8988T (cell line): ENCODE measurements at places on chromosomes 2 and 18.

GRCh38 chr18:58316396-58317342 lies 272.6 kb downstream of the NEDD4L start:
- DNase-seq = no peak

DNA sequence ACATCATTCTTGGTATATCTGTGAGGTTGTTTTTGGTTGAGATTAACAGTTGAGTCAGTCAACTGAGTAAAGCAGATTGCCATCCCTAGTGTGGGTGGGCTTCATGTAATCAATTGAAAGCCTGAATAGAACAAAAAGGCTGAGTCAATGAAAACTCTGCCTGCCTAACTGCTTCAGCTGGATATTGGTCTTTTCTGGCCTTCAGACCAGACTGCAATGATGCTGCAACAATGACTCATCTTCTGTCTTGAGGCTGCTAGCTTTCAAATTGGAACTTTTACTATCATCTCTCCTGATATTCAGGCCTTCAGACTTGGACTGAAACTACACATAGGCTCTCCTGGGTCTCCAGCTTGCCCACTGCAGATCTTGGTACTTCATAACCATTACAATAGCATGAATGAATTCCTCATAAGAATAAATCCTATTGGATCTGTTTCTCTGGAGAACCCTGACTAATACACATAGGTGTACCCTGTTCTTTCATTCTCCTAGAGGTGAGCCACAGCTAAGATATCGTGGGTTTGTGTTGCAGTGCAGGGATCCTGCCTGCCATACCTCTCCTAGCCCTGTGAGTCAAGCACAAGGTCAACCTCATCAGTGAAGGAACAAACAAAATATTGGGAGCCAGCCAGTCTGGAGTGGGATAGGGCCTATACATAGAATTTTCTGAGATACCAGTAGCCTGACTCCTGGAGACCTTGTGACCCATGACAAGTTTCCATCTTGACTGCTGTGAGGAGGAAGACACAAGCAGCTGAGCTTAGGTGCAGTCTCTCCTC lies 473.8 kb downstream of the DCC start:
- DNase-seq = no peak

- DNase-seq = no peak
Measured at GRCh38 chr18:41268271-41268670, 686.8 kb upstream of the PIK3C3 start.

- DNase-seq = peak; percentile 62
Measured at GRCh38 chr2:231786177-231786916, at the start of gene COPS7B. Gene COPS7B (plus strand): TSS chr2:231786445. CDS start chr2:231788571, 2,126 bp downstream.

- DNase-seq = no peak
Measured at GRCh38 chr2:71889759-71890684, 257.6 kb downstream of the CYP26B1 start.

DNA sequence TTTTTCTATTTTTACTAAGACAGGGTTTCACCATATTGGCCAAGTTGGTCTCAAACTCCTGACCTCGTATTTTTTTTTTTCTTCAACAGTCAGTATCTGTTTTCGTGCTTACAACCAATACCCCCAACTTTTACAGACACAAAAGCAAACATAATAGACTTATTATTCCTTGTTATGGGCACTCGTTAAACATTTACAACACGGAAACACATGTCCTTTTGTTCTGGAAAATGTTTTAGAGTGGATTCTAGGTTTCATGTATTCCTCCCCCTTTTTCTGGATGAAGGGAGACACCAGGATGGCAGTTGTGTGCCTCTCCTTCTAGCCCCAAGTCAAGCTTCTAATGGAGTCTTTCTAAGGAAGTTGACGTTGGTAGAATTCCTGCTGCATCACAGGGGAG lies 88.8 kb downstream of the CD226 start:
- DNase-seq = no peak

DNA sequence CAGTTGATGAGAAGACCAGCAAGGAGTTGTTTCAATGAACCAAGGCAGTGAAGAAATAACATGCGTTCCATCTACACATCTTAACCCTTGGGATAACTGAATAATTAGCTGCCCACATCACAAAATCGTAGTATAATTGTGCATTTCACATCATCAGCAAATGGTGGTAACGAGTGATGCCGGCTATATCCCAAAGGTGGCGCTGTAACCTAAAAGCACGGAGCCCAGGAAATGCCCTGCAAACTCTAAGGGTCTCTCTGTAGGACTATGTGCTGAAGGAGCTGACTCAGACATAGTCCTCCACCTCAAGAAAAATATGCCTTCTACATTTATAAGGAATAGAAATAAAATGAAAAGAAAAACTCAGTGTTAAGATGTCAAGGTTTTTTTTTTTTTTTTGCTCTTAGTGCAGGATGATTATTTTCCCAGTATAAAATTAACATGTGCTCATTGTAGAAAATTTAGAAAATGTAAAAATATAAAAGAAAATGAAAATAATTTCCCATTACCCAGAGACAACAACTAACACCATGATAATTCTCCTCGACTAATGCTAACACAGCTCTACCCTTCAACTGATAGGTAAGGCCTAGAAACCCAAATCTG lies 23.1 kb upstream of the DSG3 start:
- DNase-seq = no peak

DNA sequence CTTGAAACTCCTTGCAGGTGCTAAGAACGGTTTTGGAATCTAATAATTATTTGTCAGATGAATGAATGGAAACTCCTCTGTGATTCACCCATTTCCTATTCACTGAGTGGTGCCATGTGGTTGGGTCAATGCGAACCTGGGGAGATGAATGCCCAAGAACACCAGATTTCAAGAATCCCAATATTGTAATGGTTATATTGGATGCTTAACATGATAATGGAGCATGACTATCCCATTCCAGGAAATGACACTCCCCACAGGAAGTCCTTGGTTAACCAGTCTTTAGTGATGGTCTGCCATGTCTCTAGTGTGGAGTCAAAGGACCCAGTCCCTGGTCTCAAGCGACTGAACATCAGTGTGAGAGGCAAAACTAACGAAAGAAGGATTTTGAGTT lies 67.9 kb upstream of the ST3GAL5 start:
- no peak for DNase-seq

- no peak for DNase-seq
Measured at GRCh38 chr2:201363857-201364560, 6.9 kb upstream of the FLACC1 start.

GRCh38 chr18:63646936-63647335 lies 2.9 kb upstream of the SERPINB4 start:
- DNase-seq = no peak

DNA sequence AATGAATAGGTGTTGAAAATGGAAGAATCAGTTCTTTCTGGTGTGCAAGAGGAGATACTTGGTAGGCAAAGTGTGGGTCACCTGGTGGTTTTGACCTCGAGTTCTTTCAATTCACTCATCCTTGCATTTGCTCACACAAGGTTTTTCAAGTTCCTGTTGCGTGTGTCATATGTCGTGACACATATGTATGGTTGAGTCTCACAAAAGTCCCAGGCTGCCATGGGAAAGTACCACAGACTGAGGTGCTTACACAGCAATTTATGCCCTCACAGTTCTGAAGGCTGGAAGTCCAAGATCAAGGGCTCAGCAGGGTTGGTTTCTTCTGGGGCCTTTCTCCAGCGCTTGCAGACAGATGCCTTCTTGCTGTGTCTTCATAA lies 64.4 kb downstream of the NCK2 start:
- DNase-seq = no peak

DNA sequence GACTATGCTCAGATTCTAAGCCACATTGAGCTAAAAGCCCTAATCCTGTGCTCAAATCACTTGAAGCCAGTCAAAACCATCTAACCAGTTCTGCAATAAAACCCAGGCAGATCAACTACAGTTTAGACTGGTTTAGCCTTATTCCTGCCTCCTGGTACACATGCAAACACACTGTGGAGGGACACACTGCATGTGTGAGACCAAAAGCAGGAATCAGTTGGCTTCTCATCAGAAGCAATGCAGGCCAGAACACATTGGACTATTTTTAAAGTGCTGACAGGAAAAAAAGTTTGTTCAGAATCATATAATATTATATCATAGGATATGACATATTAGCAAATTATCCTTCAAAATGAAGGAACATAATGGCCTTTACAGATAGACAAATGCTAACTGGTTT lies 52.5 kb upstream of the NT5C1B start:
- no peak for DNase-seq

GRCh38 chr2:200944467-200945394 lies 18.7 kb downstream of the ORC2 start:
- no peak for DNase-seq
